ENCODE measurements at places on chromosomes 3 and 15.

- no peaks in the 10 kb centered on the region for H3K36me3 ChIP-seq
- H3K4me1 ChIP-seq: no peaks in the 10 kb centered on the region
- DNase-seq: peak; percentile 45
- no peak overlapping the region for H3K4me3 ChIP-seq
- no peak overlapping the region for H3K27ac ChIP-seq
Measured at GRCh38 chr3:26171006-26171405, 381.1 kb downstream of the OXSM start.

- H3K36me3 ChIP-seq: no peaks in the 10 kb centered on the region
- no peak for DNase-seq
- no peak overlapping the region for H3K27ac ChIP-seq
- no peaks in the 10 kb centered on the region for H3K27me3 ChIP-seq
Measured at GRCh38 chr3:76402926-76403325, 617.6 kb upstream of the ZNF717 start.

DNA sequence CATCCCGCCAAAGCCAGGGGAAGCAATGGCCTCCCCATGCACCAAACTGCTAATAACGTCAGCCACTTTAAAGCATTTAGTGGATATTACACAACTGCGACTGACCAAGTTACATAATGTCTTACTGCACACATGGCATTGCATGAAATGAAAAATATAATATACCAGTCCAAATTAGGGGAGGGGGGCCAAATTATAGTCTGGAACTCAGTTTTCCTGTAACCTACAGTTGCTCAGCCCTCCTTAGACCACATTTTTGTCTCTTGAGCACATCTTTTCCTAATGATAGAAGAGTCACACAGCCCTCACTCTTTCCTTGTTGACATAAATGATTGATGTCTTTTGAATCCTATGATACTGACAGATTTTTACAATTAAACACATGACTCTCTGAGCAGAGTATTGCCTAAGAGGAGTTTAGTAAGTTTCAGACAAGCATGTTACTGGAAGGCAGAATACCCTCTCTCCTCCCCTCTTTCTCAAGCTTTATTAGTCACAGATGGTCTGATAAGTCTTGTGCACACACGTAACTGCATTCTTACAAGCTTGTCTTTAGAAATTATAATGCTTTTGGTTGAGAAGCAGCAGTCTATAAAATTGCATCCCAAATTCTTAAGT lies 1.1 kb upstream of the PLD1 start:
- peak; percentile 55 for DNase-seq
- peak overlapping the region; percentile 96 for H3K27ac ChIP-seq
- no peak overlapping the region for H3K4me3 ChIP-seq
- H3K36me3 ChIP-seq: no peaks in the 10 kb centered on the region
- H3K4me1 ChIP-seq: peaks cover 54% of the 10 kb centered on the region

GRCh38 chr15:26670116-26670515 lies 102.8 kb downstream of the GABRB3 start:
- H3K36me3 ChIP-seq: no peaks in the 10 kb centered on the region
- H3K27ac ChIP-seq: no peak overlapping the region
- H3K4me3 ChIP-seq: no peak overlapping the region
- H3K27me3 ChIP-seq: peaks cover 9% of the 10 kb centered on the region
- no peak for DNase-seq

GRCh38 chr3:32972482-32973146 lies 21.2 kb downstream of the CCR4 start:
- no peak overlapping the region for H3K4me3 ChIP-seq
- H3K27ac ChIP-seq: no peak overlapping the region
- no peaks in the 10 kb centered on the region for H3K4me1 ChIP-seq
- no peaks in the 10 kb centered on the region for H3K36me3 ChIP-seq
- DNase-seq: no peak

DNA sequence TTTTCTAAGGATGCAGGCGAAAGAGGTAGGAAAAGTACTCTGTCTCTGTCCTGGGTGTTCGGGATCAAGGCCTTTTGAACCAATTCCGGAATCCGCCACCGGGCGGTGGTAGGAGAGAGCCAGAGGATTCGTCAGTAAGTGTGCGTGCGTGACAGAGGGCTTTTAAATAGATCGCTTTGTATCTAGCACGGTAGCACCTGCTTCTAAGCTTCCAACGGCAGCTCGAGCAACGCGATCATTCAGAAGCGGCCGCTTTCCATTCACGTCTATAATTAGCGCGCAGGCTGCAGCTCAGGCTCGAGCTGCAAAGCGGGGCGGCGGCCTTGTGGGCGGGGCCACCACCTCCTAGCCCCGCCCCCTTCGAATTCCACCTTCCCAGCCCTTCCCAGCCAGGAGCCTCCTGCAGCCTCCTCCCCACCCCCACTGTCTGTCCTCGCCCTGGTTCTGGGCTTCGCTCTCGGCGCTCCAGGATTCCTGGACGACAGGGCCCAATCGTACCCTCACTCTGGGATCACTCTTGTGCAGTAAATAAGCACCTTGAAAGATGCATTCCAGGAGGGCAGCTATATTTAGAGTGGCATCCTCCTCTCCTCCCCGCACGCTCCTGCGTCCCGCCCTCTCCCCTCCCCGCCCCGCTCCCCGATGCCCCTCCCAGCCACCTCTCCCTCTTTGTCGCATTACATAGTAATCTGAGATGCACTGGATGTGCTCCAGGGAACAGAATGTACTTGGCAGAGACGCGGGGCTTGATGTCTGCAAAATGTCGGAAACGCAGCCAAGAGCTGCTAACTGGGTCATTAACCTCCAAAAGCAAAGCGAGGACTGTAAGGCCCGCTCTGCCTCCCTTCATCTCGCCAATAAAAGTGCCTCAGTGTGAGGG lies 224.1 kb upstream of the TPRG1 start:
- H3K4me1 ChIP-seq: peaks cover 42% of the 10 kb centered on the region
- peak; percentile 98 for DNase-seq
- no peaks in the 10 kb centered on the region for H3K27me3 ChIP-seq
- peak overlapping the region; percentile 32 for H3K4me3 ChIP-seq

DNA sequence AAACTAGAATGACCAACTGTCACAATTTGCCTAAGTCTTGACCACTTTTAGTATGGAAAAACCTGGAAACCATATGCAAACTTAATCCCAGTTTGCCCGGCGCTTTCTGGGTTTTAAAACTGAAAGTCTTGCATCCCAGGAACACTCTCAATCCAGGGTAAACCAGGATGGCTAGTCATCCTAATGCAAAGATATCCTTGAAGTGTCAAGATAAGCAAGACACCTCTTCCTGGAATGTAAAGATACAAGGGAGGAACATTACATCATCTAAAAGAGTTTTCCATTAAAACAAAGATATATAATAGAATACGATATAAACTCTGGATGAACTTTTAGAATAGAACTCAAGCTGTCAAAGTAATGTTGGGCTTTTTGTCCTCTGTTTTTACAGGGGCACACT lies 188.5 kb downstream of the MAGI1 start:
- no peaks in the 10 kb centered on the region for H3K36me3 ChIP-seq
- H3K27ac ChIP-seq: no peak overlapping the region
- DNase-seq: no peak
- H3K27me3 ChIP-seq: no peaks in the 10 kb centered on the region

Data from left lung (tissue), 14 donors.